ENCODE measurements at places on chromosomes 3 and 15. TPM values are rescaled to one million over a fixed set of nuclear protein-coding genes. Genes with fewer than 3 reads are reported as not detected.

UTS2B gene
- 0.09 TPM for total RNA-seq

EHHADH gene
- total RNA-seq = 2.7 TPM

ETV5 gene
- 7.7 TPM for total RNA-seq

KCNAB1 gene
- 5.2 TPM for total RNA-seq

BNC1 gene
- not detected for total RNA-seq

CCR9 gene
- not detected for total RNA-seq

HRG gene
- total RNA-seq = not detected

LRRN1 gene
- total RNA-seq = 269 TPM

DNA sequence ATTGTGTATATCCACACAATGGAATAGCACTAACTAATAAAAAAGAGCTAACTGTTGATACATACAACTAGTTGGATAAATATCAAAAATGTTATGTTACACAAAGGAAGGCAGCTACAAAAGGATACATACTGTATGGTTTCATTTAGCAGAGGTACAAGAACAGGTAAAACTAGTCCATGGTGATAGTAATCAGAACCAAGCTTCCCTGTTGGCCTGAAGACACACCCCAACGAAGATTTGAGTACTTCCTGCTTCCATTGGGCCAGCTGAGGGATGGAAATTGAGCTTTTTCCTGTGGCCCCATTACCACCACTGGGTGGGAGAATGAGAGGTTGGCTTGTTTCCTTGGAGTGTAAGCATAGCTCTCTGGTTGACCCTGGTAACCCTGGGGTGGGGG lies 117.3 kb upstream of the CADPS start:
- DNase-seq = no peak
- peaks cover 36% of the 10 kb centered on the region for H3K36me3 ChIP-seq
- H3K27ac ChIP-seq = no peak overlapping the region
- no peak overlapping the region for H3K4me3 ChIP-seq

GRCh38 chr3:73442886-73443285 lies 181.9 kb downstream of the PDZRN3 start:
- no peak overlapping the region for H3K27ac ChIP-seq
- no peak overlapping the region for H3K4me3 ChIP-seq
- no peak for DNase-seq
- no peaks in the 10 kb centered on the region for H3K36me3 ChIP-seq
- no peaks in the 10 kb centered on the region for H3K4me1 ChIP-seq
- H3K27me3 ChIP-seq = no peaks in the 10 kb centered on the region

DNA sequence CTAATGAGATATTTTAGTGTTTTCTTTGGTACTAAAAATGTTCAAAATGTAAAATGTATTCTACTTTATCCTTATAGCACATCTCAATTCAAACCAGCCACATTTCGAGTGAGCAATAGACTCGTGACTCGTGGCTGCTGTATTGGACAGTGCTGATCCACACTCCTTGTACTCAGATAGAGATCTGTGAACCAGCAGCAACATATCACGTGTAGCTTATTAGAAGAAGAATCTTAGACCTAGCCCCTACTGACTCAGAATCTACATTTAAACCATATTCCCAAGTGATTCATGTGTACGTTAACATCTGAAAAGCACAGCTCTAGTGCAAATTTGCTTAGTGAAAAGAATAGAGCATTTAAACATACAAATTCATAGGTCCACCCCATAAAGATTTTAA lies 130.9 kb downstream of the IL1RAP start:
- H3K36me3 ChIP-seq = no peaks in the 10 kb centered on the region
- H3K4me1 ChIP-seq = peaks cover 13% of the 10 kb centered on the region
- no peaks in the 10 kb centered on the region for H3K27me3 ChIP-seq

DNA sequence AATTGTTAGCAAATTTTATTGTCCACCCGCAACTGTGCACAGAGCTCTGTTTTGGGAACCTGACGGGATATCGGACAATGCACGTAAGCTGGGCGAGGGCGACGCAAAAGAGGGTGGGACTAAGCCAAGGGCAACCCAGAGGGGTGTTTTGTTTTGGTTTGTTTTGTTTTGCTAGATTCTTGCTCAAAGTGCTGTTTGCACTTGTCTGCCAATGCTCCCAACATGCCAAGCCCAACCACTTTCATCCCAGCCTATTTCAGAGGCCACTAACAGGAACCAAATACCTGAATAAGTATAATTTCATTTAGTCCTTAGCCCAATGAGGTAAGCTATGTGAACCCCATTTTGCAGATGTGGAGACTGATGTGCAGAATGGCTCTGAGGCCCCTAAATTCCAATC lies 9.7 kb upstream of the CMTM7 start:
- no peaks in the 10 kb centered on the region for H3K4me1 ChIP-seq
- no peak for DNase-seq
- H3K27ac ChIP-seq = no peak overlapping the region

DNA sequence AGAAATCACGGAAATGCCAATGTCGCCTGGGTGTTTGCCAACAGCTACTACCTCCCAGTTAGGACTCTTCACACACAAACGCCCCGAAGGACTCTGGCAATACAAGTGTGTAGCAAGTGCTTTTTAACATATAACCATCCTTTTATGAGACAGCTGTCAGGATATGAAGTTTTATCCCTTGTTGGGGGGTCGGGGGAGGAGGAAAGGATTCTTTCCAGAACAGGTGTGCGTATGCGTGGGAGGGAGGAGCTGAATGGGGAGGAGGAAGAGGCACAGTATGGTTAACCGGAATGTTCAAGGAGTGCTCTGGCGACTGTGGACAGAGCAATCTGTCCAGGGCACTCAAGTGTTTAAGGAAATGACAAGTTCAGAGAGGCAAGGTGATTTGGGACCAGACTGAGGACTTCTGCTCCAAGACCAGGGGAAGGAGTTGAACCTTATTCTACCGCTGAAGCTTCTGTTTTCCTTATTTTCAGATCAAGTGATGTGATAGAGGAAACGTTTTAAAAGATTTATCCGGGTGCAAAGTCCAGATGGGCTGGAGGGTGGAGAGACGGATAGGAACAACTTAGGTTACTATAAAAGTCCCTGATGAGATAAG lies 1.3 kb downstream of the TSPAN3 start:
- H3K36me3 ChIP-seq = peaks cover 4% of the 10 kb centered on the region
- H3K4me3 ChIP-seq = peak overlapping the region; percentile 81
- H3K27me3 ChIP-seq = no peaks in the 10 kb centered on the region
- peaks cover 3% of the 10 kb centered on the region for H3K4me1 ChIP-seq
- no peak for DNase-seq

GRCh38 chr3:152105446-152105845 lies 163.3 kb upstream of the MBNL1 start:
- H3K27me3 ChIP-seq = no peaks in the 10 kb centered on the region
- no peaks in the 10 kb centered on the region for H3K4me1 ChIP-seq
- DNase-seq = no peak
- no peak overlapping the region for H3K4me3 ChIP-seq
- no peaks in the 10 kb centered on the region for H3K36me3 ChIP-seq

DNA sequence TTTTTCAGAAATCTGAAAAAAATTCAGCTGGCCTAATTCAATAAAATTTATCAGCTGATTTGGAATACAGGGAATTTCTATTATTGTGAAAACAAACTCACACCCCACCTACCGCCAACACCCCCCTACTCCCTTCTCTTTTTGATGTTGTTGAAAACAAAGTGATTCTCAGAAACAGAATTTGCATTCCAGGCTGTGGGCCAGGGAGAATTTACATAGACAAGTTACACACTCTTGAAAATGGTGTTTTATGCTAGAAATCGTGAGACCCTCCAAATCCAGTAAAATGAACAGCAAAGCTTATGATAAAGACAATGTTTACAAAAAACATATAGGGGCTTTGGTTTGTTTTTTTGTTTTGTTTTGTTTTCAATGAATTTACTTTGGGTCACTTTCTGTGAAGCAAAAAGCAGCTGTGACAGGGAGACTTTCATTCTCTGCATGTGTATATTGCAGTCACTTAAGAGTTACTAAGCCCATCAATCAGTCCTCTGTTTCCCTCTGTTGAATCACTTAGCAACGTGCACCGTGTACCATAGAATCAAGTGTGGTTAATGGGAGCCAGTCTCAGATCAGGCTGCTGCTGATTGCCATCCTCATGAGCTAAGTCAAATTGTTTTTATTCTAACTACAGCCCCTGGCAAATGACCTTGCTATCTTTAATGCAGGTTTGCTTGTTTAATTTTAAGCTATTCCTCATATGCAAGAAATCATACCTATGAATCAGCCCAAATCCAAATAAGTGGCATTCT lies 159.8 kb downstream of the ALCAM start:
- H3K27me3 ChIP-seq = no peaks in the 10 kb centered on the region
- H3K27ac ChIP-seq = no peak overlapping the region
- DNase-seq = no peak

GRCh38 chr15:61524086-61524485 lies 295.0 kb upstream of the RORA start:
- no peak overlapping the region for H3K27ac ChIP-seq
- no peaks in the 10 kb centered on the region for H3K27me3 ChIP-seq
- peaks cover 7% of the 10 kb centered on the region for H3K4me1 ChIP-seq
- H3K4me3 ChIP-seq = no peak overlapping the region

- no peak overlapping the region for H3K4me3 ChIP-seq
- no peaks in the 10 kb centered on the region for H3K36me3 ChIP-seq
- no peaks in the 10 kb centered on the region for H3K27me3 ChIP-seq
- no peaks in the 10 kb centered on the region for H3K4me1 ChIP-seq
Observed at GRCh38 chr3:46222435-46223161, 14.5 kb upstream of the CCR1 start.

DNA sequence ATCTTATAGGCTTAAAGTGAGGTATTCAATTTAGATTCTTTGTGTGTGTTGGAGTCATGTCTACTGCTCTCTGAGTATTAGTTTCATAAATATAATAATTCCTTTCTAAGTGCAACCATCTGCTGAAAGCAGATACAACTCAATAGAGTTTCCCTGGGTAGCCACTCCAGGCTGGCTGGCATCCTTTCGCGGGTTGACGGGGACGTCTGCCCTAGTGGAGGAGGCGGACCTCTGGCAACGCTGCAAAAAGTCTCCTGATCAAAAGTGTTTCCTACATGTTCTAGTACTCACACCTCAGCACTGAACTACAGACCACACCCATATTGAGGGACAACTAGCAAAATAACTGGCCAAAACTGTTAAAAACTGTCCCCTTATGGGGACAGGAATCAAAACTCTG lies 2.5 kb downstream of the MOBP start:
- no peak overlapping the region for H3K4me3 ChIP-seq
- no peaks in the 10 kb centered on the region for H3K36me3 ChIP-seq
- no peaks in the 10 kb centered on the region for H3K27me3 ChIP-seq
- no peak overlapping the region for H3K27ac ChIP-seq
- no peak for DNase-seq
- H3K4me1 ChIP-seq = peaks cover 4% of the 10 kb centered on the region

- no peak overlapping the region for H3K4me3 ChIP-seq
- H3K27ac ChIP-seq = no peak overlapping the region
- H3K36me3 ChIP-seq = no peaks in the 10 kb centered on the region
- H3K27me3 ChIP-seq = no peaks in the 10 kb centered on the region
Observed at GRCh38 chr3:123344175-123344906, 104.5 kb downstream of the ADCY5 start.

DNA sequence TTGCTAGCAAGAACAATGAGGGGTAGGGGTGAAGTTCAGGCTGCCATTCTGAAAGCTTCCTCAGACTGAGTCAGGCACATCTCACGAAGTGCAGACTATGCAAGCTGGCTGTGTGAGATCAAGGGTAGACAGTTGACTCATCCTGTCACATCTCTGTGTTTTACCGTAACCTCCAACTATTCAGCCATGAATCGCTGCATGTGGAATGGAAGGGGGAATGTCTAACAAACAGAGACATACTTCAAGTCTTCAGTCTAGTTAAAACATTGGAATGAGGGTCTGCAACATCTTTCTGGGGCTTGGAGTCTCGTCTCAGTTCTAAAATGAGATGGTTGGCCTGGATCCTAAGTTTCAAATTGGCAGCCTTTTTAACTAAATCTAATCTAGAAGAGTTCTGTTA lies 25.9 kb downstream of the AGTR1 start:
- H3K36me3 ChIP-seq = no peaks in the 10 kb centered on the region
- H3K4me1 ChIP-seq = no peaks in the 10 kb centered on the region
- no peak overlapping the region for H3K27ac ChIP-seq
- no peak overlapping the region for H3K4me3 ChIP-seq
- H3K27me3 ChIP-seq = no peaks in the 10 kb centered on the region
- DNase-seq = no peak

DNA sequence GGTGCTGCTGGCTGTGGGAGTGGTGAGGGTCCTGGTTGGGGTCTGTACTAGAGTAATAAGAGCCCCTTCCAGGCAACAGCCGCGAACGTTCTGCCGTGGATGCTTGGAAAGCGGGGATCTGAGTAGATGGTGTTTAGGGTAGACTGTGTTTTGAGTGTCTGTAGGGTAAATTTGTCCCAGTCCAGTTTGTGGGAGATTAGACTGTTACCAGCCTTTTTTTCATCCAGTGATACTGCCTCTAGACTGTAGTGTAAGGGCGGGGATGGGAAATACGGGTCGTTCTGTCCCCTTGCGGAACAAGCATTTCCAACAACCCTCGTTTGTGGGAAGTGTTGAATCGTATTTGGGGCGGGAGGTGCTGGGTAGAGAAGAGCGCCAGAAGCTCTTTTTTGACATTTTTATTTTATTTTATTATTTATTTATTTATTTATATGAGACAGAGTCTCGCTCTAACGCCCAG lies 424 bp downstream of the HAUS2 start:
- peak overlapping the region; percentile 97 for H3K4me3 ChIP-seq
- peaks cover 4% of the 10 kb centered on the region for H3K36me3 ChIP-seq
- H3K27ac ChIP-seq = no peak overlapping the region

GRCh38 chr3:102444101-102444500 lies 9.3 kb downstream of the ZPLD1 start:
- H3K36me3 ChIP-seq = no peaks in the 10 kb centered on the region
- DNase-seq = no peak
- H3K27me3 ChIP-seq = no peaks in the 10 kb centered on the region
- no peaks in the 10 kb centered on the region for H3K4me1 ChIP-seq
- H3K4me3 ChIP-seq = no peak overlapping the region

DNA sequence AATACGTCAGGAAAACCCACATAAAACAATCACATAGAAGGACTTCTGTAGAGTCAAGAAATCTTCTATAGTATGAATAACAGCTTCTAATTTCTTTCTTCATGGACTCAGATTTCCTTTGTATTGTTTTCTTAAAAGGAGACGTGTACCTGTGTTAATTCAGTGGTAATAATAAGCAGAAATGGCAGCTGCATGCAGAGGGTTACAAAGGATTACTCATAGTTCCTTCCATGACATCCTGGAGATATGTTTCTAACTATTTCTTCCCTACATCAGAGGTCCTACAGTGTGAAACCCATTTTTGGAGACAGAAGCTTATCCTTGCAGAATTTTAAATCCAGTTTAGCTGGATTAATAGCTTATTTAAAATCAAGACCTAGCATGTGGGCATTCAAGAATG lies 36.1 kb downstream of the FBXL22 start:
- no peak overlapping the region for H3K4me3 ChIP-seq
- no peak for DNase-seq
- no peaks in the 10 kb centered on the region for H3K4me1 ChIP-seq
- H3K27me3 ChIP-seq = no peaks in the 10 kb centered on the region

Data from H9 (cell line).